Activated T-cell treated with anti-CD3 and anti-CD28 coated beads for 4 hours (primary cell): ENCODE measurements at places on chromosomes 1 and 21.

DNA sequence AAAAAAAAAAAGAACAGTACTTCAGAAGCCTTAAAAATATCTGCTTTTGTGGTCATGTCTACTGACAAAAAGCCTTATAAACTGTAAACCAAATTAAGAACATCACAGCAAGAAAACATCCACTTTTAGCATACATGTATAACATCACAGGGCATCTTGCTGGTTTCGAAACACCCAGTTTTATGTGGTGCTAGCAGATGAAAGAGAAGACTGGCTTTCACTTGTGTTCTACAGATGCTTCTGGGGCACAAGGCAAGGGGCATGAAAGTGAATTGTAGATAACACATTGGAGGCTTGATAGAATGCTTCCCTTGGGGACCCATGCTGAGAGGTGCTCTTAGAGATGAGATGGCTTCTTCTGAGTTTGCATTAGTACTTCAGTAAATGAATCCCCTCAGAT, 543.7 kb upstream of the PKN2 start:
- no peak for DNase-seq

DNA sequence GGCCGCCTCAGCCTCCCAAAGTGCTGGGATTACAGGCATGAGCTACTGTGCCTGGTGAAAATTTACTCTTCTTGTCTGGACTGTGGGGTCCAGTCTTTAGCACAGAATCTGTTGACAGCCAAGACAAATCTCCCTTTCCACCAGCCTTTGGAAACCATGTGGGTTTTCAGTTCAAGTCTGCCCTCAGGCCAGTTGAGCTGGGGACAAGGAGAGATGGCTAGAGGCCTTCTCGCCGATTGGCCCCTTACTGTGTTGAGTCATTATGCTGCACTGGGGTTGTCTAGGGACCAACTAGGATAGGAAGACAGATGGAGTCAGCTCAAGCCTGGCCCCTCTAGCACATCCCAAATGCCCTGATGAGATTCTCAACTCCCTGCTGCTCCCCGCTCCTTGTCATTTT, 8.6 kb upstream of the NKAIN1 start:
- DNase-seq = no peak

DNA sequence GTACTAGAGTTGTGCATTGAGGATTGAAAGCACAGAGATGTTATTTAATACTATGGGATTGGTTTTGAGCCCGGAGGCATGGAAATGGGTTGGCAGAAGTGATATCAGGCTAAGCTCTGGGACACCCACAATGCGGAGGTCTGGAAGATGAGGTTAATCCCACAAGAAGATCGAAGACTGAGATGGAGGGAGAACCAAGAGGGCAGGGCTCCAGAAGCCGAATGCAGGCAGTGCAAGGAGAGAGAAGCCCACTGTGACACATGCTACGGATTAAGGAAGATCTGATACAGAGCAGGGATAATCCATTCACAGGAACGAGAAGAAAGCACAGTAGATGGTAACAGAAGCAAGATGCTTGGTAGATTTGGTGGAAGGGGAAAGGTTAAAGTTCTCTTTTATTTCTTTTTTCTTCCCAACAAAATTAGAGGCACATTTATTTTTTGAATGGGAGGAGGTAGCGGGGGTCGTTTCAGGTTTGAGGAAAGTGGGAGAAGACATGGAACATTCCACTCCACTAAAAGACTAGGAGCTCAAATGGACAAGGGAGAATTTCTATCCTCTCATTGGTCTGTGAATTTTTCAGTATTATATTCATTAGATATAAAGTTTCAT, 113.2 kb downstream of the NCAM2 start:
- DNase-seq = no peak

DNA sequence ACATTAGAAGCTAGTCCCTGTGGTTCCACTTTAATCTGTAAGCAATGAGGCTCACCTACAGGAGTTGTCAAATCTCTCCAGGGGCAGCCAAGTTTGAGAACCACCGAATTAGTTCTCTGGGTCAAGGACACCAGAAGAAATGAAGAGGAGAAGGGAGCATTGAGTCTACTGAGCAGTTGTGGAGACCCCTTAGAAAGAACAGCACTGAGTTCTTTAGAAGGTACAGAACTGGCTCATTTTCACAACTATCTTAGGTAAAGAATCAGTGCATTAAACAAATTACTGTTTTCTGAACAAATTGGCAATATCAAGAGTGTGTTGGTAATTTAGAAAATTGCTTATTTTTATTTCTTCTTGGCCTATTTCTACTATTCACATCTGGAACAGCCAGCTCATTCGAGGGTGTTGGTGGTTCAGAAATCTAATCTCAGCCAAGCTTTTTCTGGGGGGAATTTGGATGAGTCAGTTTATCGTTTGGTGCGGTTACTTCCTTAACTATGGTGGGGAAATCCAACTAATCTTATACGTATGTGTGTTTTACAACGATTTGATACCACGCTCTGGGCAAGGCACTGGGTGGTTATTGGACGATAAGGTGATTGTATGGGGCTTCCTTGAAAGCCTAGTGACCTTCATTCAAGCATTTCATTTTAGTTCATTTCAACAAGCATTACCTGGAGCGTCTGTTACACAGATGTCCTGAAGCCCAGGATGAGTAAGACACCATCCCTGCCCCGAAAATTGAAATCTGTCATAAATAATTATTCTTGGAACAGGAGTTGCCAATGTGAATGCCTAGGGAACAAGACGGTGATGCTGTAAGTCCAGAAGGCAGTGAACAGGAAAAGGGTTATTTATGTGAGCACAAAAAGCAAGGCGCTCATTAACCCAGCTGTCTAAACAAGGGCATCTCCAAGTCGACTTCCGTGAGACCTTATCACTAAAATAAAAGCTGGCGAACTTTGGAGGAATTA, 52.0 kb upstream of the TMPRSS2 start:
- DNase-seq = no peak

DNA sequence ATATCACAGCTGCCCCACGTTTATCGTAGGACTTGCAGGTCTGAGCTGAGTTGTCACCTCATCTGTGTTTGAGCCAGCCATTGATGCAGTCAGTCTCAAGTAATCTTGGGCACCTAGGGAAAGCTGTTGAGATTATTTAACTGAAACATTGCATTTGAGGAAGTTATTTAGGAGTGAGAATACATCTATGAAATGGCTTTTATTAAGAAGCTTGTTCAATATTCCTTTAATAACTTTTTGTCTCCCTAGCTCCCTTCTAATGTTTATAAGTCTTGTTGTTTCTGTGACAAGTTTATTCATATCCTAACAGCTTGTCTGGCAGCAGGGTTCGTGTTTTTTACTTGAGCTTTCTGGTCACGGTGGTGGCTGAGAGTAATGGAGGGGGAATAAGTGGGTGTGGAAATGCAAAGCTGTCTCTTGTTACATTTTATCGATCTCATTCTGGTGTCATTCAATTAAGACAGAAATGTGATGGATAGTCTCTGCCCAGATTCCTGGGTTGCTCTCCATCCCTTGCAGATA, 555.9 kb downstream of the USP25 start:
- DNase-seq = no peak
